Right renal cortex interstitium (tissue), 3 donors: ENCODE measurements at places on chromosomes 3 and 15. TPM values are rescaled to one million over a fixed set of nuclear protein-coding genes. Genes with fewer than 3 reads are reported as not detected.

The NEK11 gene
- 19.2 TPM for polyA plus RNA-seq

DNA sequence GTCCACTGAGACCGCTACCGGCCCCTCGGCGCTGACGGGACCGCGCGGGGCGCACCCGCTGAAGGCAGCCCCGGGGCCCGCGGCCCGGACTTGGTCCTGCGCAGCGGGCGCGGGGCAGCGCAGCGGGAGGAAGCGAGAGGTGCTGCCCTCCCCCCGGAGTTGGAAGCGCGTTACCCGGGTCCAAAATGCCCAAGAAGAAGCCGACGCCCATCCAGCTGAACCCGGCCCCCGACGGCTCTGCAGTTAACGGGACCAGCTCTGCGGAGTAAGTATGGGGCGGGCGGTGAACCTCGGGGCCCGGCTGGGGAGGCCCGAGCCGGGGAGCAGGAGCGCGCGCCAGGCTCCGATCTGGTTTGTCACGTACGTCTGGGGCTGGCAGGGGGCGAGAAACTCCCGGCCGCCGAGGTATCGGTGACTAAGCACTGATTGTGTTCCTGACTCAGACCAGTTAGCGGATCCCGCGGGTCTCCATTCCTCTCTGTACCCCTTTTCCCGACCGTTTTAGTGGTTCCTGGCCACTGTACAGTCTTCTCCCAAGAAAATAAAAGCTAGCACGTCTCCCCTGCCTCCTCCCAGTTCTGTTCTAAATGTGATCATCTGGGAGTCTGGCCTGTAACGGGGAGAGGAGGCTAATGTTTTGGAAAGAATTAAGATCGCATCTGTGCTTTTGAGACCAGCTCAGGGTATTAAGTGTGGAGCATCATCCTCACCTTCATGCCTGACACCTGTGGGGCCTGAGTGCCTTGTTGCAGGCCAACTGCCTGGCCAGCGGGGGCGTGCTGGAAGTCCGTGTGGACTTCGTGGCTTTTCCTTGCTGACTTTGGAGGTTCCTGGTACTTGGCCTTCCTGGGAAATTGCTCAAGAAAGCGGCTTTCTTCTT, 691 bp downstream of the MAP2K1 start:
- DNase-seq = no peak

- no peak for DNase-seq
These were observed 212.7 kb upstream of the P2RY1 start for GRCh38 chr3:152621967-152622810.

The PHLDB2 gene
- 84.1 TPM for polyA plus RNA-seq

- no peak for DNase-seq
These were observed 244.8 kb upstream of the RGMA start for GRCh38 chr15:93333796-93334195.

- DNase-seq = no peak
These were observed 16.6 kb downstream of the ABTB1 start for GRCh38 chr3:127689266-127689860.

DNA sequence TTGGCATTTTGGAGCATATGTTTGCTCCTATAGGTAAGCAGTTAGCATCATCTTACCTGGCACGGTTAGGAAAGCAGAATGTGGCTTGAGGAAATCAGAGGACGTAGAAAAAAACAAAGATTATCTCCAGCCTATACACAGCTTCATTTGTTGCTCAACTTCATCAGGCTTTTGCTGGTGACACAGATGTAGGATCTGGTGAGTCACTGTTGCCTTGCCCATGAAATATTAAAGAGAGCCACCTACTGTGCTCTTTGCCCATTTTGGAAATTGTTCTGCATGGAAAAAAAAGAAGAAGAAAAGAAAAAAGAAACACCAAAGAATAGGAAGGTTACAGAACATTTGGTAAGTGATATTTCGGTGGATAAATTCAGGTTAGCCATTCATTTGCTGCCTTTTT, 3.8 kb downstream of the IL1RAP start:
- no peak for DNase-seq

The FBXL2 gene
- polyA plus RNA-seq = 31.4 TPM

DNA sequence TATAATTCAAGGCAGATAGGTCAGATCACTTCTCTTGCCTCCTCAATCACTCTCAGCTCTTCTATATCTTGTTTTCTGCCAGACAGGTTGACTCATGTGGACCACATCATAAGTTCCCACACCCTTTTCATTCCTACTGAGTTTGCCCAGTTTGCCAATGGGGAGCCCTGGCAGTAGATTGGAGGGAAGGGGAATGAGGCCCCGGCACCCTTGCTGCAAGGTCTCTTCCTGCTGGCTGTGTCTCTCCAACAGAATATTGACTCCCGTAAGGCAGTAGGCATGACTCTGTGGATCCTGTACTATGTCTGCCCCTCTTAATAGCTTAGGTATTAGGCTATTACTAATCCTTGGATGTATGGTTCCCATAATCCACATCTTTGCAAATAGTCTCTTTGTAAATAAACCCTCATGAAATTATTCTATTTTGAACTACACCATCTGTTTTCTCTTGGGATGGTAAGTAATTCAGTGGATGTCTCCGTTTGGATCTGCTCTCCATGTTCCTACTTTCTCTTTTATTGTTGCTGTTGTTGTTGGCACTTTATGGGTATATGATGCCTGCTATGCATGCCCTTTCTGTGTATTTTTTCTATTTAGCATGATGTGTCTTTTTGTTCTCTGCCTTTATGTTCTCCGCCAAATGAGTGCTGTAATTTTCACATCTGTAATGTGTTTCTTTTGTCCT, 65.5 kb upstream of the DCBLD2 start:
- DNase-seq = no peak
